ENCODE measurements at places on chromosomes 16 and 17.

GRCh38 chr16:20931066-20931600 is 30.6 kb downstream of the LYRM1 start:
- DNase-seq: peak; percentile 20

DNA sequence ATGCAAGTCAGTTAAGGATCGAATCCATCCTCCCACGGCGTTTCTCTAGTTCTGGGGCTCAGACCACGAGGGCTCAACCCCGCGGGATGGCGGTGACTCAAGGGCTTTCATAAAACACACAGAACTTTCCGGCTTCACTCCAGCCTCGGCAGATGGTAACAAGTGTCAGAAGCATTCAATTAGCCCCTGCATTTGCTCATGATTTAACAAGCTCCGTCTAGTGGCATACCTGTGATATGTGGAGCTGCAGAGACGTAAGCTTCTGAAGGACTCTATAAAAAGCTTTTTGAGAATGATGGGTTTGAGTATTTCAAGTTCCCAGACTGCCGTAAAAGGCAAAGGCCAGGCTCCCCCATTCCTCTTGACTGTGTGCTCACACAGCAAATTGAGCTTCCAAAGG is 91.3 kb upstream of the SEC14L1 start:
- no peak for DNase-seq

DNA sequence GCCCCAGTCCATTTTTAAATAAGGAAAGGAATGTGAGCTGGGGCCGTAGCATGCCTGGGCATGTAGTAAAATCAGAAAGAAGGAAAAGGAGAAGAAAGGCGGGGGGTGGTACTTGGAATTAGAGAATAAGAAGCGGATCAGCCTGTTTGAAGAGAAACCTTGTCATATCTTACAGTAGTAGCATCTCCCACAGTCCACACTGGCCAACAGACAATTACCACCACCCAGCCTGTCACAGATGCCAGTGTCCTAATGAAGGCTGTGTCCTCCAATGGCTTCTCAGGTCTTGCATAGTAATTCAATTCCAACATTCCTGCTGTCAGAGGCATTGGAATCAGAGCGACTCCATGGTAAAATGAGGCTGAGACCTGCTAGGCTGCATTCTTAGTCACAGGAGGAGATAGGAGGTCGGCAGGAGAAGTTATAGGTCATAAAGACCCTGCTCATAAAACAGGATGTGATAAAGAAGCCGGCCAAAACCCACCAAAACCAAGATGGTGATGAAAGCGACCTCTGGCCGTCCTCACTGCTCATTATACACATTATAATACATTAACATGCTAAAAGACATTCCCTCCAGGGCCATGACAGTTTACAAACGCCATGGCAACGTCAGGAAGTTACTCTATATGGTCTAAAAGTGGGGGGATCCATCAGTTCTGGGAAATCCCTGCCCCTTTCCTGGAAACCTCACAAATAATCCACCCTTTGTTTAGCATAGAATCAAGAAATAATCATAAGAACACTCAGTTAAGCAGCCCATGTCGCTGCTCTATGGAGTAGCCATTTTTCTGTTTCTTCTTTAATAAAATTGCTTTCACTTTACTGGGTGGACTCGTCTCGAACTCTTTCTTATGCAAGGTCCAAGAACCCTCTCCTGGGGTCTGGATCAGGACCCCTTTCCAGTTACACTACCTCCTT is 9.6 kb upstream of the AKAP10 start:
- no peak for DNase-seq

DNA sequence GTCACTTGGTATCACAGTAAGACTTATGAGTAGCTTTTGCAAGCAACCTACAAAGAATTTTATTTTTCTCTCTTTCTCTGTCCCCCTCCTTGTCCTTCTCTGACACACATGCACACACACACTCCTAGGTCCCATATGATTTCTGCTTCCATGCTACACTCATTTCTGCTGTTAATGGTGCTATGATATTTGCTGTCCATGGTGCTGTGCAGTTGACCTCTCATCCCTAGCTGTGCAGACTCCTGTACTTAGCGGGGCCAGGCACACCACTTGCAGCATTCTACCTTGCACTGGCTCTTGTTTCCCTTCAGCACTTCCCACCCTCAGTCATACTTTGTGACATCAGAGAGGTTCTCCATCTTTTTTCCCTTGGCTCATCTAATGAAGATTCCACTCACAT is 158.9 kb upstream of the CNTNAP4 start:
- DNase-seq: no peak

DNA sequence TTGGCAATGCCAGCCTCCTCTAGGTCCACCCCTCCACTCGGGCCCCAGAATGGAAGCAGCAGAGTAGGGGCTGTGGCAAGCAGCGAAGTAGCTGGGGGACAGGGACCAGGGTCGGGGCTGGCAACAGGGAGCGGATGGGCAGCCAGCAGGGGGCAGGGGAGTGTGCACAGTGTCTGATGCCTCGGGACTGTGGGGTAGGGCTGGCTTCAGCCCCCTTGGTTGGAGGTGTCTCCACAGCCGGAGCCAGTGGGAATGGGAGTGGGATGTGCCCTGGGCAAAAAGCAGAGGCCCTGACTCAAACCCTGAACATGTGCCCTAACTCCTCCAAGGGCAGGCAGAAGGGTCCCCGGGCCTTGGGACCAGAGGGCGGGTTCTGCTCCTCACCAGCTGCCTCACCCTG is 18.5 kb upstream of the ARHGAP27 start:
- DNase-seq: no peak

- DNase-seq: no peak
Measured at GRCh38 chr16:24071666-24072360, 184.3 kb upstream of the CACNG3 start.

DNA sequence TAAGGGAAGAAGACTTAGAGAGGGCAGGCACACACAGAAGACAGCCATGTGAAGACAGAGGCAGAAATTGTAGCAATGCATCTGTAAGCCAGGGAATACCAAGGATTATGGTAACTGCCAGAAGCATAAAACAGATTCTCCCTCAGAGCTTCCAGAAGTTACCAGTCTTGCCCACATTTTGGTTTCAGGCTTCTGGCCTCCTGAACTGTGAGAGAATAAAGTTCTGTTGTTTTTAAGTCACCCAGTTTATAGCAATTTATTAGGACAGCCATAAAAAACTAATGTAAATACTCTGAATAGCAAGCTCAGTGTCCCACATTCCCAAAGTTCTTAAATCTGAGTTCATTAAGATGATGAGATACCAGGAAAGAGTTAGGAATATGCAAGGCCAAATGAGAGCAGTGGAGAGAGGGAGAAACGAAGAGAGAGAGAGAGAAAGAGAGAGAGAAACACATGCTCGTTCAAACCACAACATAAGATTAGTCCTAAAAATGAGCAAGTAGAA is 123.4 kb downstream of the HS3ST3A1 start:
- DNase-seq: no peak

DNA sequence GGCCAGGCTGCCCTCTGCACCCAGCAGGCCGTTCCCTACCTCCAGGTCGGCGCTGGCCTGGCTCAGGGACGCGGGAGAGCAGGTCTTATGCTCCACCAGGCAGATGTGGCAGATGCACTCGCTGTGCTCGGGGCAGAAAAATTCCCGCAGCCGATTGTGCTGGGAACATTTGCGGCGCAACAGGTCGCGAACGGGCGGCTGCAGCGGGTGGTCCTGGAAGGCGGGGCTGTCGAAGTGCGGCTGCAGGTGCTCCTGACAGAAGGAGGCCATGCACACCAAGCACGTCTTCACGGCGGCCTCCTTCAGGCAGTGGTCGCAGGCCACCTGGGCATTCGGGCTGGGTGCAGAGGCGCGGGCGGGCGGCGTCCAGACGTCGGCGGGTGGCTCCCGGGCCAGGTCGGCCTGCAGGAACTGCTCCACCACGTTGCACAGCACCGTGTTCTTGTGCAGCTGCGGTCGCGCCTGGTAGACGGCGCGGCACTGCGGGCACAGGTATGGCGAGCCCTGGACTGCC is 439 bp downstream of the TRIM25 start:
- DNase-seq: peak; percentile 89

DNA sequence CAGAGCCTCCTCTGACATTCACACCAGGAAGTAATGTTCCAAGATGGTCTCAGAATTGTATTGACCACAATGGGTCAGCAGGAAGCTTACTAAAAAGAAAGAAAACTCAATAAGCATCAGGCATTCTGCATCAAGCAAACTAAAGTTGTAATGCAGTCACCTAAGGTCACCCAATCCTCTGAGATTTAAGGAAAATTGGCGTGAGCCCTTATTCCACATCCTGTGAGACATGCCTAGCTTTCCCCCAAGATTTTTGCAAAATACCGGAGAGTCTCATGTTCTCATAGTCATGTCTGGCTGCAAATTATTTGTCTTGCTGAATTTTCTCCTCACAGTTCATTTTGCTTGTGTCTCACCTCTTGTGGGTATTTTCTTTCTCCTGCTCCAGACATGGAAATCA is 417.1 kb upstream of the SOX9 start:
- DNase-seq: no peak

- no peak for DNase-seq
Measured at GRCh38 chr16:3187798-3188674, at the start of gene OR1F1. OR1F1 (plus strand) TSS chr16:3188204.

GRCh38 chr17:63438092-63439051 is 7.7 kb downstream of the CYB561 start:
- no peak for DNase-seq

- no peak for DNase-seq
Measured at GRCh38 chr16:48517493-48517892, 92.5 kb downstream of the N4BP1 start.

DNA sequence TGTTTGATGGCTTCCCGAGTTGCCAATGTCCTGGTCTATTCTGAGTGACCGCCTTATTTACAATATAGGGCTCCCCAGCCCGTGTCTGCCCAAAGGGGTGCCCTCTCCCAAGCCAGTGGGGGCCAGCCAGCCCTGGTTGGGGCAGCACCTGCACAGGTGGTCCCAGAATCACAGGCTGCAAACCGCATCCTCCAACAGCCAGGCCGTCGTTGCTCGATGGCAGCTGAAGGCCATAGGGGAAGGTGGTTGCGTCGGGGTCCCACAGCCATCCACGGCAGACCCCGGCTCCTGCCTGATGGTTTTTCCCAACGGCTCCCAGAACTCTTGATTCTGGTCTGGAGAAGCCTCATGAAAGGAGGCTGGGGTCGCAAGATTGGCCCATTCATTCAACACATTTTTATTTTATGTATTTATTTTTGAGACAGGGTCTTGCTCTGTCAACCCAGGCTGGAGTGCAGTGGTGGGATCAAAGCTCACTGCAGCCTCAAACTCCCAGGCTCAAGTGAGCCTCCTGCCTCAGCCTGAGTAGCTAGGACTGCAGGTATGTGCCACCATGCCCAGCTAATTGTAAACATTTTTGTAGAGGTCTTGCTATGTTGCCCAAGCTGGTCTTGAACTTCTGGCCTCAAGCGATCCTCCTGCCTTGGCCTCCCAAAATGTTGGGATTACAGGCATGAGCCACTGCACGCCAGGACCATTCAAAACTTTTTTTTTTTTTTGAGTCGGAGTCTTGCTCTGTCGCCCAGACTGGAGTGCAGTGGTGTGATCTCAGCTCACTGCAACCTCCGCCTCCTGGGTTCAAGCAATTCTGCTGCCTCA is 79.0 kb upstream of the TOB1 start:
- peak; percentile 76 for DNase-seq

- DNase-seq: no peak
Measured at GRCh38 chr16:20830372-20830771, 24.0 kb downstream of the REXO5 start.

- DNase-seq: no peak
Measured at GRCh38 chr17:10278218-10278617, 79.8 kb upstream of the GAS7 start.

DNA sequence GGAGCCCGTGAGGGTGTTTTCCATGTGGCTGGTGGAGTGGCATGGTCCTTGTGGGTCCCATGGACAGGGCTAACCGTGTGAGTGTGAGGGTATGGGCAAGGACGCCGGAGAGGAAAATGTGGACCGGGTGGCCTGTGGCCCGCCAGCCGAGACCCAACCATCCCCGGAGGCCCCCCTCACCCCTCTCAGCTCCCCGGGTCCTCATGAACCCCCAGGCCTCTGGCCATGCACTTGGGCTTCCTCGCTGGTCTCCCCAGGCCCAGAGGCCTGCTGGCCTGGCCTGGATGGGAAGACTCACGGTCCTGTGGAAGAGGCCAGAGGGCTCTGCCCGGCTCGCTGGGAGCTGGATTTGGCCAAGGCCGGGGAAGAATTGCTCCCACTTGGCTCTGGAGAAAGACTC is 13.1 kb downstream of the RAP1GAP2 start:
- DNase-seq: no peak

DNA sequence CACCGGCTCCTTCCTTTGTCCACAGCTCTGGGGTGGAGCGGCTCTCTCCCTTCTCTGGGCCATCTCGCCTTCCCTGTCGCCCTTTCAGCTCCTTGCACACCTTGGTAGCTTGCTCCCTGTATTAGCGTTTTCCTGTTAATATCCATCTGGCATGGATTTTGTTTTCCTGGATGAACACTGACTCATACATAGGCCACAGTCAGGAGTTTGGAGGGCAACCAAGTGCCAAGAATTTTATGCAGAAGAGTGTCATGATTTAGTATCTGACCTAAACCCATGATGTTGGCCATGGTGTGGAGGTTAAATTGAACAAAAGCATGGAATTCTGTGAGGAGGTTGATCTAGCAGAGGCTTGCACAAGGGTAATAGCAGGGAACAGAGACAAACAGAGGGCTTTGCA is 180.9 kb downstream of the AIPL1 start:
- no peak for DNase-seq

DNA sequence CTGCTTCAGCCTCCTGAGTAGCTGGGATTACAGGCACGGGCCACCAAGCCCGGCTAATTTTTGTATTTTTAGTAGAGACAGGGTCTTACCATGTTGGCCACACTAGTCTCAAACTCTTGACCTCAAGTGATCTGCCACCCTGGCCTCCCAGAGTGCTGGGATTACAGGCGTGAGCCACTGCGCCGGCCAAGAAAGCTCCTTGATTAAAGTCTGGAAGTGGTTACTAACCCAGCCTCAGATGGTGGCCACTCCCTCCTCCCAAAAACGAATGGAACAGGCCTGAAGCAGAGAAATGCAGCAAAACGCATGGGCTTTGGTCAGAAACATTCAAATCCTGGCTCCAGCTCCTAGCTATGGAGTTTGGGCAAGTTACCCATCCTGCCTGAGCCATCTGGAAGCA is 11.3 kb downstream of the FKBP10 start:
- no peak for DNase-seq
